Lower lobe of right lung (tissue), 2 donors: ENCODE measurements at places on chromosomes 6 and 20. TPM values are rescaled to one million over a fixed set of nuclear protein-coding genes. Genes with fewer than 3 reads are reported as not detected.
A peak's percentile ranks its signal among the peaks of the same experiment; 100 is the strongest.

DNA sequence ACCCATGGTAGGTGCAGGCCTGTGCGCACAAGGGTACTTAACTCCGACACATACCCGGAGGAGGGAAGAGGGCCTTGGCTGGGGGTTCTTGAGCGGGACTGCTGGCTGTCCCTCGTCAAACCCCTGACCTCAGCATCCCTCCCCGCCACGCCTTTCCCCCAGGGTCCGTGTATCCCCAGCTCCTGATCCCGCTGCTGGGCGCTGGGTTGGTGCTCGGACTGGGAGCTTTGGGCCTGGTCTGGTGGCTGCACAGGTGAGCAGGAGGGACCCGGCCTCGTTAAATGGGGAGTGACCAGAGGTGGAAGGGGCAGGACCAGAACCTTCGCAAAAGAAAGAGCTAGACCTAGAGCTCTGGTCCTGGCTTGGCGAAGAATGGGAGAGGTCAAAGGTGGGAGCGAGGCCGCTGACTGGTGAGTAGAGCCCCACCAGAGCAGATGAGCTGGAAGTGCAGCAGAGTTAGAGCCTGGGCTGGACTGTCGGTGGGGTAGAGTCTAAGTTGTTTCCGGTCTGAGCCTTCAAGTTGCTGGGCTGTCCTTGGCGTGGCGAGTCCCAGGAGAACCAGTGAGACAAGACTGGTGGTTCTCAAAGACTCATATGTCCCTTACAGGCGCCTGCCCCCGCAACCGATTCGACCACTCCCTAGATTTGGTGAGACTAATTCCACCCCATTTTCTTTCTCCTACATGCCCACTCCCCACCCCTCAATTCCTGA lies 963 bp downstream of the MPIG6B start:
- H3K4me1 ChIP-seq, result peaks cover 36% of the 10 kb centered on the region
- no peak overlapping the region for H3K4me3 ChIP-seq
- H3K27ac ChIP-seq, result no peak overlapping the region
- no peak for DNase-seq
- H3K27me3 ChIP-seq, result no peaks in the 10 kb centered on the region
- peaks cover 22% of the 10 kb centered on the region for H3K36me3 ChIP-seq

- no peak overlapping the region for H3K27ac ChIP-seq
- no peak for DNase-seq
- H3K4me1 ChIP-seq, result no peaks in the 10 kb centered on the region
- H3K4me3 ChIP-seq, result no peak overlapping the region
These were observed 23.2 kb downstream of the GHRH start for GRCh38 chr20:37238426-37238825.

Gene EMILIN3
- total RNA-seq, result 0.15 TPM

DNA sequence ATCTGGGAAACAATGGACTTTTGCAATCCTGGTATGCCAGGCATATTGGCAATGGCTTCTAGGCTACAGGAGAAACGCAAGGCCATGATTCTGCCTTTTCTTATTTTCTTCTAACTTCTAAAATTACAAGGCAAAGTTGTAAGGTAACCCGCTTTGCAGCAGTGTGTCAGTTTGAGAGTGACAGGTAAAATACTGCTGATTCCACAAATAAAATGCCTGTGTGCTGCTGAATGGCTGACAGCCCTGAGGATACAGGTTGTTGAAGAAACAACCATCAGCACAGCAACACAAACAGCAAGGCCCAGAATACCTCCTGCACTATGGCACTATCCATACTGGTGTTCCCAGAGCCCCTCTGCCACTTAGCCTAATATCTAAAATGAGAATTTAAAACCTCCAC lies 37.1 kb downstream of the SLC17A1 start:
- H3K36me3 ChIP-seq, result no peaks in the 10 kb centered on the region
- no peaks in the 10 kb centered on the region for H3K4me1 ChIP-seq
- no peak overlapping the region for H3K4me3 ChIP-seq

Gene NKX2-2
- total RNA-seq, result not detected

GRCh38 chr20:20956513-20956931 lies 149.6 kb downstream of the LINC00237 start:
- no peaks in the 10 kb centered on the region for H3K36me3 ChIP-seq
- no peak for DNase-seq
- H3K27me3 ChIP-seq, result no peaks in the 10 kb centered on the region
- H3K4me3 ChIP-seq, result no peak overlapping the region
- H3K4me1 ChIP-seq, result no peaks in the 10 kb centered on the region

DNA sequence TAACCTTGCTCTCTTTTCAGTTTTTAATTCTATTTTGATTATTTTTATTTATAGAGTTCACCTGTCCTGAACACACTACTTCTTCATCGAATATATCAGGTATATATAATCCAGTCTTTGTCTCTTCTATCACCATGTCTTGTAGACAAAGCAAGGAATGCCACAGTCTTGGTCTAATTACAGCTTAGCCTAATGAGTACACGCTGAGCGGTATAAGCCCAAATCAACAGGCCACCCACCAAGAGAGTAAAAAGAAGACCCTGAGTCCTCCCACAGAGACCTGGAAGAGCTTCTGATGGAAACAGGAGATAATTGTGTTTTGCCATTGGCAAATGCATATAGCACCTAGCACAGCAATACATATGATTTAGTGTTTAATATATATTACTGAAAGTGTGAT lies 68.7 kb upstream of the TCF21 start:
- H3K4me1 ChIP-seq, result no peaks in the 10 kb centered on the region
- H3K27me3 ChIP-seq, result no peaks in the 10 kb centered on the region
- DNase-seq, result no peak
- no peaks in the 10 kb centered on the region for H3K36me3 ChIP-seq
- H3K27ac ChIP-seq, result no peak overlapping the region

GRCh38 chr6:11763460-11764249 lies 14.9 kb downstream of the ADTRP start:
- H3K4me3 ChIP-seq, result no peak overlapping the region
- no peak overlapping the region for H3K27ac ChIP-seq
- peaks cover 31% of the 10 kb centered on the region for H3K4me1 ChIP-seq
- no peaks in the 10 kb centered on the region for H3K27me3 ChIP-seq
- H3K36me3 ChIP-seq, result no peaks in the 10 kb centered on the region
- no peak for DNase-seq

DNA sequence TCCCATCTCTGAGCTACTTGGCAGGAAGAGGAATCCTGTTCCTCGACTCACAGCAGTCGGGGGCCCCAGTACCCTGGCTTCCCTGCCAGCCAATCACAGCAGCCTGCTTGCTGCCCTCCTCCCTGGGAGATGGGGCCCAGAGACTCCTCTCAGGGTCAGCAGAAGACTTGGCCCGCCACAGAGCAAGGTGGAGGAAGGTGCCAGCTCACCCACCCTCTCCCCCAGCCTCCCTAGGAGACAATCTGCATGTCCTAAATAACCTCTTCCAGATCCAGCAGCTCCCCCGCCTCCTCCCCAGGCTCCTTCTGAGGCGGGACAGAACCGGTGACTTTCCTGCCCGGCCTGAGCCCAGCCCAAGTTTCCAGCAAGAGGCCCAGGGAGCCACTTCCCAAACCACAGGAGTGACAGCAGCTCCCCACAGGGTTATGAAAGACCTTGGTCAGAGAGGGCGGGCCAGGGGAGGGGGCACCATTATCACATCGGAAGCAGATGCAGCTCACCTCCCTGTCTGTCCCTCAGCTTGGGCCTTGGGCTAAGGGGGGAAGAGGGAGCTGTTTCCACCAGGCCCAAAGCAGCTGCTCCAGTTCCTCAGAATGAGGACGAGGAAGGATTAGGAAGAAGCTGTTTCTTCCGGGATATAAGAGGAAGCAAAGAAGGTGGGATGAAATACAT lies 2.3 kb downstream of the CCND3 start:
- peak overlapping the region; percentile 84 for H3K27ac ChIP-seq
- H3K36me3 ChIP-seq, result peaks cover 28% of the 10 kb centered on the region
- H3K27me3 ChIP-seq, result no peaks in the 10 kb centered on the region
- peaks cover 76% of the 10 kb centered on the region for H3K4me1 ChIP-seq
- peak overlapping the region; percentile 77 for H3K4me3 ChIP-seq

- H3K27me3 ChIP-seq, result no peaks in the 10 kb centered on the region
- no peak overlapping the region for H3K4me3 ChIP-seq
- no peaks in the 10 kb centered on the region for H3K36me3 ChIP-seq
These were observed 104.7 kb upstream of the SGK1 start for GRCh38 chr6:134422426-134423231.

DNA sequence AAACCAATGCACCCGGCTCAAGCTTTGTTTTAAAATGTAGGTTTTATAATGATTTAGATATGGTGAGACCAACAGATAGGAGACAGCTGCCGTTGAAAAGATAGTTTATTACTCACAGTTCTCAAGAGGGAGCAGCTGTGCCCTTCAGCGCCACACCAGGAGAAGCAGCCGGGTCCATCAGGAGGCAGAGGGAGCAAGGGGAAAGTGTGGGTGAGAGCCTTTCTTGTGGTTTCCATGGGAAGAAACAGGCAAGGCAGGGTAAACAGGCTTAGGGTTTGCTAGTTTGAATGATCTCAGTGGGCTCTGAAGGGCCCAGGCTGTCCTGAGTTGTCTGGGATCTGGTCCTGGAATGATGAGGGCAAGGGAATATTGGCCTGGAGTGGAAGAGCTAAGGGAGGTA lies 117.7 kb upstream of the PLCB4 start:
- no peaks in the 10 kb centered on the region for H3K27me3 ChIP-seq
- H3K36me3 ChIP-seq, result no peaks in the 10 kb centered on the region
- no peak overlapping the region for H3K4me3 ChIP-seq
- H3K27ac ChIP-seq, result no peak overlapping the region
- no peaks in the 10 kb centered on the region for H3K4me1 ChIP-seq
- DNase-seq, result no peak

DNA sequence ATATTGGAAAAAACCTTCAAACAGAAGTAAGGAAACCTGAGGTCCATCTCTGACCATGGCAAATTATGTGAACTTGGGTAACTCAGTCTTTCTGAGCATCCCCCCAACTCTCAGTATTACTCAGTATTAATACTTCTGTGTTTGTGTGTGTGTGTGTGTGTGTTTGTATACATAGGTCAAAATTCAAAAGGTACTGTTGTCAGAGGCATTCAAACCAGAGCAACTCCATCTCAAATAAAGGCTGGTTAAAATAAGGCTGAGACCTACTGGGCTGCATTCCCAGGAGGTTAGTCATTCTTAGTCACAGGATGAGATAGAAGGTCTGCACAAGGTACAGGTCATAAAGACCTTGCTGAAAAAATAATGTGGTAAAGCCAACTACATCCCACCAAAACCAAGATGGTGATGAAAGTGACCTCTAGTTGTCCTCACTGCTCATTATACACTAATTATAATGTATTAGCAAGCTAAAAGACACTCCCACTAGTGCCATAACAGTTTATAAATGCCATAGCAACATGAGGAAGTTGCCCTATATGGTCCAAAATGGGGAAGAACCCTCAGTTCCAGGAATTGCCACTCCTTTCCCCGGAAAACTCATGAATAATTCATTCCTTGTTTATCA lies 33.3 kb upstream of the SLC22A16 start:
- no peak overlapping the region for H3K4me3 ChIP-seq
- H3K27me3 ChIP-seq, result no peaks in the 10 kb centered on the region
- DNase-seq, result no peak
- H3K36me3 ChIP-seq, result no peaks in the 10 kb centered on the region

GRCh38 chr6:1363298-1363697 lies 26.1 kb upstream of the FOXF2 start:
- H3K4me1 ChIP-seq, result no peaks in the 10 kb centered on the region
- no peaks in the 10 kb centered on the region for H3K27me3 ChIP-seq
- H3K27ac ChIP-seq, result peak overlapping the region; percentile 73

- H3K4me1 ChIP-seq, result no peaks in the 10 kb centered on the region
- no peak for DNase-seq
- H3K27ac ChIP-seq, result no peak overlapping the region
- H3K4me3 ChIP-seq, result no peak overlapping the region
These were observed 990 bp downstream of the ZFP57 start for GRCh38 chr6:29679962-29680361.

DNA sequence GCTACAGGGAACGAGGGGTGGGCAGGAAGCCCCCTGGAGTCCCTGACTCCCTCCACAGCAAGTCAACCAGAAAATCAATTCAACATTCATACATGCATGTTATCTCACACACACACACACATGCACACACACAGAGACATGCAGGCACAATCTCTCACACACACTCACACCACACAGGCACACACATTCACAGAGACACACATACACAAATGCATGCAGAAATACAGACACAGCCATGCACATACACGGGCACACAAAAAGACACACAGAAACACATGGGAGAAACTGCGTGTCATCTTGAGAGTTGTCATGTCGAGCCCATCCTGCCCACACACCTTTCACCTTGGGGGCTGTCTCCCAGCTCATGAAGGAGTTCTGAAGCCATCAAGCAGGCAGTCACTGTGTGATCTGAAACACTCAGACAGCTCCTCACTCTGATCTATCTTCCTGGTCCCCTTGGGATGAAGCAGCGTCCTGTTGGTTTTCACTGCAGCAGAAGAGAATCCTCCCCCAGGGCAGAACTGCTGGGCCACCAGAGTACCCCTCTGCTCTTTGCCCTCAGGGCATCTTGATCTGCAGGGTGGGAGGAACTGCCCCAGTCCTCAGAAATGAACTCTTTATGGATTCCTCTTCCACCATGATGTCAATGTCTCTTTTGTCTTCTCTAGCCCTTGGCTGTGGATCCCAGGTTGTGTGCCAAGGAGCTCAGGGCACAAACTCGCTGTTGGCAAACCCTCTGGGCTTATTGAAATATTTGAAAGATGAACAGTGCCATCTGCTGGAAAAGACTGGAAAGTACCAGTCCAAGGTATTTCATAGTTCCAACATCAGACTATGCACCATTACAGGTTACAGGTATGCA lies 8.8 kb downstream of the RAET1L start:
- no peak overlapping the region for H3K27ac ChIP-seq
- H3K4me3 ChIP-seq, result no peak overlapping the region
- DNase-seq, result no peak
- H3K27me3 ChIP-seq, result peaks cover 63% of the 10 kb centered on the region

Gene MYMX
- not detected for total RNA-seq

DNA sequence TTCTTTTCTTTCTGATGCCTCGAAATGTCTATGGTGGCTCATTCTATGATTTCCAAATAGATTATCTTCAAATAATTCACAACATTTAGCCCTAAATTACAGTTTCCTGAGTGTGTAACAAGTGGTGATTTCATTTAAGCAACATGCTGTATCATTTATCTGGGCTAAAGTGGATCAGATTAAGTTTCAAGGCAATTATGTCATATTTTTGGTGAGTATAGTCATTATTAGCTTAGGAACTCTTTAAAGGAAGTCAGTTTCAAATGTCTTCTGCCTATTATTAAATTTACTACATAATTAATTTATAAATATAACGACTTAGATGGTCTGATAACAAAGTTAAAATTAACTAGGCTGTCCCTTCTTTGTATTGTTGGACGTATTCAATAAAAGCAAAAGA lies 847.9 kb upstream of the FLRT3 start:
- no peaks in the 10 kb centered on the region for H3K36me3 ChIP-seq
- H3K27ac ChIP-seq, result no peak overlapping the region
- no peak for DNase-seq
- no peak overlapping the region for H3K4me3 ChIP-seq
- no peaks in the 10 kb centered on the region for H3K4me1 ChIP-seq

GRCh38 chr6:34316431-34317171 lies 67.8 kb upstream of the SMIM29 start:
- no peaks in the 10 kb centered on the region for H3K36me3 ChIP-seq
- H3K27ac ChIP-seq, result no peak overlapping the region
